Natural killer cell treated with Interleukin-12 subunit alpha and Interleukin-12 subunit beta and Interleukin-15 and Interleukin-18, amount 100 ng/mL, for 72 hours (primary cell): ENCODE measurements at places on chromosomes 2 and 18.

GRCh38 chr2:11387100-11387390, 42.6 kb upstream of the ROCK2 start:
- no peak for DNase-seq

GRCh38 chr2:226882606-226883005, 46.8 kb downstream of the RHBDD1 start:
- DNase-seq: no peak

DNA sequence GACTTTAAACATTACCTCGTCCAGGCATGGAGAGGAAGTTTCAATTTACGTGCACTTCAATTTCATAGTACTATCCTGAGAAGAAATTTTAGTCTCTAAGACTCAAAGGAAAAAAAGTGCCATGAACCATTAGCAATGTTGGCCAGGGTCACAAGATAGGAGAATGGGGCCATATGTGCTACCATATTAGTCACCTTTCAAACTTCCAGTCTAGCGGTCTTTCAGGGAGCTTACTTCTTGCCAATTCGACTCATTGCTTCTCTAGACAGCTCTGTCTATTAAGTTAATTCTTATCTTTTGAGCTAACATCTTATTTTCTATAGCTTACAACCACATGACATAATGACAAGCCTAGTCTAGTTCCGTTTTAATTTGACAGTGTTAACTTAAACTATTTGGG, 129.1 kb downstream of the ANKRD44 start:
- DNase-seq: no peak

DNA sequence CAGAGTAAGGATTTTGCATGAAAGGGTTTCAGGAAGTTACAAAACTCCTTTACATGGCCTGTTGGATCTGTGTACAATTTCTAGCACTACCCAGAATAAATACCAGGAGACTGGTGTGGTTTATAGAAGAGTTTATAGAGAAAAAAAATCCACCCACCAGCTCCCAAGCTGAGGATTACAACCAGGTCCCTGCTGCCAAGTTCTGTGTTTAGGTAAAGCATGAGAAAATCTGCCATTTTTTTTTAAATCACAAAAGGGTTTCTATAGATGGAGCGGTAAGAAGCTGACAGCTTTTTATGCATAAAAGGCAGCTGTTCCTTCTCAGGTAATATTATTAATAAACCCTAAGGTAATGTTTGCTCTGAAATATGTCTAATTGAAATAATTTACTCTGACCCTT, 545.4 kb upstream of the ZEB2 start:
- no peak for DNase-seq

- DNase-seq: no peak
These were observed 70.0 kb downstream of the TWSG1 start for GRCh38 chr18:9404565-9405060.

- DNase-seq: peak; percentile 51
These were observed 15.5 kb downstream of the ADRA2B start for GRCh38 chr2:96100893-96101304.

DNA sequence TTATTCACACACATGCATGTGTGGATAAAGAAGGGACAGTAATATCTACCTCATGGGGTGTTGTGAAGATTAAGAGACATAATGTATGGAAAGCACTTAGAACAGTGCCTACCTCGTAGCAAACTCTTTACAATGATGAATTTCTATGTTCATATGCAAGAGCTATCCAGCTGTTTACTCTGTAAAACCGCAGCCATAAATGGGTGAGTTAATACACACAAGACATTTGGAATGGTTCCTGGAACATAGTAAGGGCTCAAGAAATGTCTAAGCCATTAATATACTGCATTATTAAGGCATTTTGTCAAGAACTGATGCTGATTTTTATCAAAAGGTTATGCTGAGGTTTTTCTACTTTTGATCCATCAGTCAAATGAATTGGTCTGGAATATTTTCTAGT, 1076.2 kb downstream of the TSN start:
- DNase-seq: no peak

- no peak for DNase-seq
These were observed 42.6 kb downstream of the ASAP2 start for GRCh38 chr2:9249020-9249800.

GRCh38 chr18:51559198-51559901, 361.9 kb upstream of the MEX3C start:
- no peak for DNase-seq

GRCh38 chr2:105112345-105112744, 74.5 kb downstream of the MRPS9 start:
- no peak for DNase-seq

GRCh38 chr2:158463496-158464095, 6.8 kb downstream of the PKP4 start:
- no peak for DNase-seq

GRCh38 chr2:62216616-62217015, 20.7 kb downstream of the B3GNT2 start:
- DNase-seq: peak; percentile 63

DNA sequence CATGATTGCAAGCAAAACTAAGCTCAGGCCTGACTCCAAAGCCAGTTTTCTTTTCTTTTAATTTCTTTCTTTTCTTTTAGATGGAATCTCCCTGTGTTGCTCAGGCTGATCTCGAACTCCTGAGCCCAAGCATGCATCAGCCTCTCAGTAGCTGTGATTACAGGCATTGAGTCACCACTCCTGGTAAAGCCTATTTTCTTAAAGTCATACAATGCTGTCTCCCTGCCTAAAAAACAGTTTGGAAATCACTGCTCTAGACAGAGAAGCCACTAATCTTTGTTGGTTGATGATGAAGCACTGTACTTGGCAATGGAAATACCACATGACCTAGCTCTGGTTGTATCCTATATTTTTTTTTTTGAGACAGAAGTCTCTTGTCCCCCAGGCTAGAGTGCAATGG, 33.1 kb upstream of the ZNF532 start:
- DNase-seq: no peak

GRCh38 chr2:148814860-148815419, 60.1 kb upstream of the KIF5C start:
- DNase-seq: no peak

DNA sequence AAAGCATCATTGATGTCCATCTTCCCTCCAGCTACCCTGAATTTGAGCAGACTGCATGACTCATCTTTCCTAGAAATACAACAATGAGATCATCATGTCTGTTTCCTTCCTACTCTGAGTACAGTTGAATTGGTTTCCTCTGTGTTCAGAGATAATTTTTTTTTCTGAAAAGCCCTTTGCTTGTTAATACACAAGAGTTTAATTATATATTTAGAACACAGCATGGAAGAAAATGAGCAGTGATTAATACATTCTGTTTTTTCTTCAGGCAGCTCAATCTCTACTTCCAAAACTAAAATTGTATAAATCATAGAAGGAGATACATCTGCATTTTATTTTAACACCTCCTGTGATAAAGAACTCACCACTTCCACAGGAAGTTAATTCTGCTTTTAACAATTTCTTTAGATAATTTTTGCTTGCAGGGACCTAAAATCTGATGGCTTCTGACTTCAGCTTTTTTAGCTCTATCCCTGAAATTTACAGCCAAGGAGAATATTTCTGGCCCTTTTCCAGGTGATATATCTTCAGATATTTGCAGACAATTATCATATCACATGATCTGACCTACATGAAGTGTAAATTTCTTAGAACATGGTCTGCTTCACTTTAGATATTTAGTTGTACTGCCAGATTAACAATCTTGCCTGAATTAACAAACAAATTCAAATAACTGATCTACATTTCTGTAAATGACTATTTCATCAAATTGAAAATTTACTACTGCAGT, 249.0 kb downstream of the TRIB2 start:
- no peak for DNase-seq

GRCh38 chr2:54598347-54599325, 124.8 kb upstream of the EML6 start:
- no peak for DNase-seq

GRCh38 chr2:191421950-191422349, 176.7 kb downstream of the MYO1B start:
- peak; percentile 73 for DNase-seq

DNA sequence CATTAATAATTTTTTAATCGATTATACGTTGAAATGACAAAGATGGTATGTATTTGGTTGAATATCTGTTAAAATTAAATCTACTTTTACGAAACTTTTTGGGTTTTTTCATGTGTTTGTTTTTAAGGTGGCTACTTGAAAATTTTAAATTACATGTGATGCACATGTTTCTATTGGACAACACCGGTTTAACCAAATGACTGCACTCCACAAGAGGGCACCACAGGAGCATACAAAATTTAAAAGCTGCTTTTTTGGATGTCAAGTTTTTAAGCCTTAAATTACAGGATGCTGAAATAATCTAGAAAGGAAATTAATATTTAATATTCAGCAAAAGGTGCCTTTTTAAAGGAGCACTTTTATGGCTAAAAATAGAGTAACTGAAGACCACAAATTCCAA, 98.7 kb downstream of the ACVR1 start:
- no peak for DNase-seq

DNA sequence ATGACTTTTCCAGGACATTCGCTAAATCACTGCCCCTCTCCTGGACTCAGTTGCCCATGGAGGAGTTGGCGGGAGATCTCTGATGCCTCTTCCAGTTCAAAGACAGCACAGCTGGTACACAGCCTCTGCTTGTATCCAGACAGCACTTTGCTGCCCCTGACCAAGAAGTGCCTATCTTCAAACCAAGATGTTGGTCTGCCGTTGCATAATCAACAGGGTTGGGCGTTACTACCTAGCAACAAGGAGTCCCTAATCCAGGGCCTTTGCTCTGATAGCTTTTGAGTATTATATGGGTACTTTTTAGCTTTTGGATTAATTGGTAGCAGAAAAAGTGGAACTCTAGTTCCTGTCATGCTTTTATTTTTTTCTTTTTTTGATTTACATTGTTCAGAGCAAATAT, 166.6 kb downstream of the FAM210A start:
- DNase-seq: no peak

- DNase-seq: no peak
These were observed 409.5 kb upstream of the GCFC2 start for GRCh38 chr2:76120176-76120575.

- no peak for DNase-seq
These were observed 132.8 kb upstream of the L3MBTL4 start for GRCh38 chr18:6547476-6547875.

- no peak for DNase-seq
These were observed 17.7 kb upstream of the ARL5A start for GRCh38 chr2:151845884-151846283.

DNA sequence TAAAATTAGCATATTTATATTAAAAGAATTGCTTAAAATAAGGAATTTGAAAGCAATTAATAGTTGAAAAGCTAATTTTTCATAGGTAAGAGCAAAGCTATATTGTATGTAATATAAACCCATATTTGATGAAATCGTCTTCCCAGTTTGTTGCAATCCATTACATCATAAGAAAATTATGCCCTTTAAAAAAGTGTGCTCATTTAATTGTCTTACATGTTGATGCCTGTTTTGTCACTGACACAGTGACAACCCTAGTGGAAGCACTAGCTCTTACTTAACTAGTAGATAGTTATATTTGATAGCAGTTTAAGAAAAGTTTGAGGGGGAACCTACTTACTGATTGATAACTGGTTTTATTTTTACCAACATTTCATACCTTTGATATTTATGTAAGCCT, 30.0 kb upstream of the IL18RAP start:
- DNase-seq: no peak

GRCh38 chr2:133888621-133889219, 320.5 kb upstream of the NCKAP5 start:
- DNase-seq: no peak

DNA sequence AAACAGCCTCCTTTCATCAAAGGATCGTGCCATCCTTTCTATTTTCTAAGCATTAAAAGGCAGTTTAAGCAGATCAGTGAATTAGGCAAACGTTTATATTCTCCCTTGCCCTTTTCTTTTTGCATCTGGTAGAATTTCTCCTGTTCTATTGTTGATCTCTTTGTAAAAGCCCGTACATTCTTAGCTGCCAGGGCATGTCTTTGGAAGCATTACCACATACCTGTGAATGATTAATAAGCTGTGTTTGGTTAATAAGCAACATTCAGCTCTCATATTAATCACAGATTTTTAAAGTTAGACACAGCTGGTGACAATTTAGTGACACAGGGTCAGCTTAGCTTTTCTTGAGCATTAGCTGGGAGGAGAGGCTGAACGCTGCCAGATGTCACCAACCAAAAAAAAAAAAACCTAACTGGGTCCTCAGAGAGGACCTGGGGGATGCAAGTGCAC, 33.8 kb upstream of the CYP1B1 start:
- DNase-seq: no peak

- DNase-seq: peak; percentile 77
These were observed 4.0 kb downstream of the LPIN1 start for GRCh38 chr2:11750422-11750821.

- peak; percentile 92 for DNase-seq
These were observed at the start of gene LNPK for GRCh38 chr2:176001916-176002687. TSS of gene LNPK (minus strand) at chr2:176002267. CDS start at chr2:175995584, 6,683 bp downstream.

- DNase-seq: no peak
These were observed 101.7 kb upstream of the MSH2 start for GRCh38 chr2:47301277-47301618.

DNA sequence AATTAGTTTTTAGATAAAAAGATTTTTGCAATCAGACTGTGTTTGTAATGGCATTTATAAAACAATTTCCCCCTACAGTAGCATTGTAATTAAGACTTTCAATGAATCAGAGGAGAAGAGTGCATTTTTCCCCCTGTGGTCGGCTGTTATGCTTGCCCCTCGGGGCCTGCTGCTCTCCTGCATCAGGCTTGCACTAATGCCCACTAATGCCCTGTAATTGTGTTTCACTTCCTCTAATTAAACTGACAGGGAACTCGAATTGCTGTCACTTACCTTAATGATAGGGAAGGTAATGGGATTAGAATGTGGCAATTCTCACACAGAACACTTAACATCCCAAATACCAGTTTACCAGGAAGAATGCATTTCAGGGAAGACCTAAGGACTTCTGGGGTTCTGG, 61.2 kb upstream of the LRRTM1 start:
- DNase-seq: no peak

GRCh38 chr18:45374878-45375630, 240.2 kb upstream of the SLC14A2 start:
- no peak for DNase-seq

DNA sequence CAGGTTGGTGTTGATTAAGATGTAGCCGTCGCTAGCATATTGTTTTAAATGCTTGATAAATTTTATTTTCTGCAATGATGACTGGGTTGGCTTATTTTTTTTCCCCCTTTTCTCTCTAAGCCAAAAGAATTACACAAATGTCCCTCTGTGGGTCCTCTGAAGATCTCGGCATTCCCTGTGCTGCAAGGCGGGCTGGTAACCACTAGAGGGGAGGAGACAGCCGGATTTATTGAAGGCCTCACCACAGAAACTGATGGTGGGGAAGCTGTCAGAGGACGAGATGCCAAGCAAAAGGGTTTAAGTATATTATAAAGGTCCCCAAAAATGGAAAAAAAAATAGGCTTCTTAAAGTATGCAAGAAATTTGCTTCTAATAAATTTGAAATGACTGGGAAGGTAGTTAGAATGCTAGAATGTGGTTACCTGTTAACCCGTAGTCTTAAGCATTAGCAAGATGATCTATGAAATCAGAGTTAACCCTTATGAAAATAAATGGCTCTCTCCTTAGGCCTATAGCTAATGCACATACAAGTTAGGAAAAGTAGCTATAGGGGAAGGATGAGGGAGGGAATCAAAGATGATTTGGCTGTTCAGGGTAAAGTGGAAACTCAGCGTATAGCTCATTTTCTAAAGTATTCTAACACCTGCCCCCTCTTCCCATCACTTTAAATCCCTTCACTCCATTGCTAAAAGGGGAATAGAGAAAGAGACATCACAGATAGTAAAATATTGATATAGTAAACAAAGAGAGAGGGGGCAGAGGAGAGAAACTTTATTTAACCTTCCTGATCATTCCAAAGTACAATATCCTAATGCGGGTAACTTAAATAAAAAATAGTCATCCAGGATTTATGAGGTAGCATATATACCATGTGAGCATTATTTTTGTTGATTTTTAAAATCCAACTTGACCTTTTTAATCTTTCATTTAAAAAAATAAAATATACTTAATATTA, 894.5 kb upstream of the POU3F3 start:
- DNase-seq: no peak
